HT-29 (cell line): ENCODE measurements at places on chromosomes 5 and 9. TPM values are rescaled to one million over a fixed set of nuclear protein-coding genes. Genes with fewer than 3 reads are reported as not detected.
A peak's percentile ranks its signal among the peaks of the same experiment; 100 is the strongest.

GRCh38 chr9:36765468-36766341 lies 193.0 kb downstream of the MELK start:
- DNase-seq, result peak; percentile 89

GRCh38 chr5:135364421-135365262 lies 34.4 kb downstream of the MACROH2A1 start:
- peak; percentile 36 for DNase-seq

- no peak for DNase-seq
Measured at GRCh38 chr9:101417389-101417788, 18.2 kb downstream of the ALDOB start.

- peak; percentile 38 for DNase-seq
Measured at GRCh38 chr5:138544181-138545134, 1.4 kb upstream of the ETF1 start.

- DNase-seq, result peak; percentile 75
Measured at GRCh38 chr5:59222687-59223511, 640.0 kb downstream of the RAB3C start.

- DNase-seq, result no peak
Measured at GRCh38 chr9:11537566-11537965, 924.8 kb upstream of the PTPRD start.

DNA sequence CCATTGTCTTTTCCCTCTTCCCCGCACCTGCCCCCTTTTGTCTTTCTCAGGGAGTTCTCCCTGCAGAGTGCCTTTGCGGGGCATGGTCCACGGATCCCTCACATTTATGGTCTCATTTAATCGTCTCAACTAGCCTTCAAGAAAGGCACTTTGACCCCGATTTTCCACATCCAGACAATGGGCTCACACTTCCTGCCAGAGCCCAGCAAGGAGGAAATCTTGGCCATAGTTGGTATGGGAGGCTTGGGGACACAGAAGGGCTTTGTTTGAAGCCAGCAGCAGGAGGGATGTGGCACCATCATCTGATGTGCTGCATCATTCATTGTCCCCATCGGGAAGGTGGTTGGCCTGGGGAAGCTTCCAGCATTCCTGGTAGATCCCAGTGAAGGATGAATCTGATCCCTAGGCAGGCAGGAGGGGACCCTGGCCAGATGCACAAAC lies 24.9 kb downstream of the GSN start:
- no peak for DNase-seq

DNA sequence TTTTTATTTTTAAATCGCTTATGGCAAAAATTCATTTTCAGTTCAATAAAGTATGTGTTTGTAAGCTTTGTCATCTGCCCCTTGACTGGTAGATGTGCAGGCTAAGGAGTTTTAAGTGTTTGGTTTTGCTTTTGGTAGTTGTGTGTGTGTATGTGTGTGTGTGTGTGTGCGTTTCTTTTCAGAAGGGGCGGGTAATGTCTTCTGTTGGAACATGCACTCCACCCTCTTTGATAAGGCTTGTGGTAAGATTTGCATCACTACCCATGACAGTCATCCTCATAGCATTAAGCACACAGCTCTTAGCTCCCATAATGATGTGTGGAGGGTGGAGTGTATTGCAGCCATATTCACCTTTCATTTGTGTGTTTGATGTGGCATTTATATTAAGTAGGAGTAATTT lies 92.1 kb upstream of the FSD1L start:
- peak; percentile 46 for DNase-seq

GRCh38 chr9:129806061-129806460 lies 3.1 kb downstream of the TOR1B start:
- DNase-seq, result no peak

DNA sequence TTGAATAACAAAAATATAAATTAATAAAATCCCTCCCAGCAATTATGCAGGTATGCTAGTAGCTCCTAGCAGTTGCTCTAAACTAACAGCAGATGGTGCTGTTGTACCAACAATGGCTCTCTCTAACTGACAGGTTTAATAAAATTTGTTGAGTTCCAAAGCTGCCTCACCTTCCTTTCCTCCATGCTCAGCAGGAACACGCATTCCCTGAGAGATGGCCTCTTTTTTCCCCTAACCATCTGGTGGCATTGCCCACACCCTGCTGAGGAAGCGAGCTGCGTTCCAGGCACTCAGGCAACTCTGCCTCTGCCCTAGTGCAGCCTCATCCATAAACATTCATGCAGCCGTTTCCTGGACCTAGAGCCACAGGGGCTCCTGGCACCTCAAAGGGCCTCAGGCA lies 106.2 kb downstream of the KLHL3 start:
- peak; percentile 76 for DNase-seq

DNA sequence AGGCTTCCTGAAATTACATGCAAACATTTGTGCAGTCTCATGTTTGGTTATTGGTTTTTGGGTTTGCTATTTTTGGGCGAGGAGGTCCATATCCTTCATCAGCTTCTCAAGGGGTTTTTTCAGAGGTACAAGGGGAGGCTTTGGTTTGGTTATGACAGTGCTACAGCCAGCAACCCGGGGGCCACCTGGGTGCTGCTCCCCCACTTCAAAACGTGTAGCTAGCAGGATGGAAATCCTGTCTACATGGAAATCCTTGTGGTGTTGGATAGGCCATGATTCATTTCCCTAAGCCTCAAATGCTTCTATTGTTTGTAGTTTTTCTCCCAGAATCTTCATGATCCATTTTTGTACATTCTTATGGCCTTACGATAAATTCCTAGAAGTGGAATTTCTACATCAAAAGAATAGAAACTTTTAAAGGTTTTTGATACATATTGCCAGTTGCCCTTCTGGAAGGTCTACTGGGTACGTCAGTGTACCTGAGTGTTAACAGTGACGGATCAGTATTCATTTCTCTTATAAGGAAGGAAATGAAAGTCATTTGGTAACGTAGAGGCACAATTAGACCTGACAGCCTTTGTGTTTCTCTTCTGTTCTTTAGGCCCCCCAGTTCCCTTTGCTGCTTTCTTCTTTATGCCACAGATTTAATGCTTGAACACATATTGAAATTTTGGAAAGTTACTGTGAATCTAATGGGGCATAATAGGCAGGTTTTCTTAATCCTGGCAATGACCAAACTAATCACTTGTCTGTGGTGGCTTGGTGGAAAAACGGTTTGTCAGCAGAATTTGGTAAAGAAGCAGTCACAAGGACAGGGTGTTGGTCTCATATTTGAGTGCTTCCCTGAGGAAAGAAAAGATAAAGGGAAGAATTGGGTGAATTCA lies 69.7 kb upstream of the ABL1 start:
- no peak for DNase-seq

- no peak for DNase-seq
Measured at GRCh38 chr9:115978659-115979096, 174.9 kb upstream of the PAPPA start.

DNA sequence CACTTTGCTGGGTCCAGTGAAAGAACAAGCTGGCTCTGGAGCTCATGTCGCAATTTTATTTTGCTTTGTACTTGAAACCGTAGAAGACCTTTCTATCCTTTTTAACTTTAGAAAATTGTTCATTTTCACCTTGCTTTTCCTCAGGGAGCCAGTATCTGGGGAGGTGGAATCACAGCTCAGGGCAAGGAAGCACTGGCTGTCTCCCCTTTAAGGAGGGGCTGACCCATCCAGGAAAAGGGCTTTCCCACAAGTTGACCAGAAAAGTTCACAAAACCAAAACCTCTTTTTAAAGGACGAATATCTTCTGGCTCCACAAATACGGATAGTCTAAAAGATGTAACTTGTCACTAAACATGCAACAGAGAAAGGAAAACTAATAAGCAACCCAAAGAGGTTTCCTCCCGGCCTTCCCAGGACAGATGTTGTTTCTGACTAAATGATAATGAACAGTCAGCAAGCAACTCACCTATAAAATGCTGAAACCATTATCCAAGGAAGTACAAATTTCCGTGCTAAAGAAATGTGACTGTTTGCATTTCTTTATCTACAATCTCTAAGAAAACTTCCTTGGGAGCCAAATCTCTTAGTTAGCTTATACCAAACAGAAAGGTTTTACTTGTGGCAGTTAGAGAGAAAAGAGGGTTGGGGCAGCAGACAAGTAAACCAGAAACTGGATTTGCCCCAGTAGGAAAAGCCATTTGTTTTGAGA lies 278.2 kb downstream of the PLK2 start:
- no peak for DNase-seq

DNA sequence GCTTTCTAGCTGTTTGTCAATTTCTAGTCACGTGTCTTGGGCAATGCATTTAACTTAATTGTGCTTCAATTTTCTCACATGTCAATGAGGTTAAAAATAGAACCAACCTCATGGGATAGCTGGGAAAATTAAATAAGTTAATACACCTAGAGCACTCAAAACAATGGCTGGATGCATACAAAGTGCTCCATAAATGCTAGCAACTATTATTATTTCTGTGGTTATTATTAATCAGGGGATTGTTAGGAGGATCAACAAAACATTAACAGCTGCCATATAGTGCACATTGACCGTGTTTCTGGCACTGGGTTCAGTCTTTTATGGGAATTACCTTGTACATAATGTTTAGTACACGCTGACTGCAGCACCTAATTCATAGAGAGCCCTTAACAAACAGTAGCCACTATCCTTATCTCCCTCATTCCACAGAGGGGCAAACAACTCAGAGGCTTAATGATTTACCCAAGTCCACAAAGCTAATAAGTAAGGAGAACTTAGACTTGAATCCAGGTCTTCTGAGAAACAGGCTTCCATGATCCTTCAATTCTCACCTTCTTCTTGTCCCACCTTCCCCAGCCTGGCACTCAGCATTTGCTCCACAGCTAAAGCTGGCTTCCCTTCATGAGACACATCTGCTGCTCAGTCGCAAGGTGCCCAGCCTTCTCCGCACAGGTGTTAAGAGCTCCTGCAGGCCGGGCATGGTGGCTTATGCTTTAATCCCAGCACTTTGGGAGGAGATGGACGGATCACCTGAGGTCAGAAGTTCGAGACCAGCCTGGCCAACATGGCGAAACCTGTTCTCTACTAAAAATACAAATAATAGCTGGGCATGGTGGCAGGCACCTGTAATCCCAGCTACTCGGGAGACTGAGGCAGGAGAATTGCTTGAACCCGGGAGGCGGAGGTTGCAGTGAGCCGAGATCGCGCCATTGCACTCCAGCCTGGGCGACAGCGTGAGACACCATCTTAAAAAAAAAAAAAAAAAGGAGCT lies 137.4 kb upstream of the ABCA1 start:
- DNase-seq, result peak; percentile 49

- DNase-seq, result no peak
Measured at GRCh38 chr5:7246287-7246686, 149.7 kb upstream of the ADCY2 start.

DNA sequence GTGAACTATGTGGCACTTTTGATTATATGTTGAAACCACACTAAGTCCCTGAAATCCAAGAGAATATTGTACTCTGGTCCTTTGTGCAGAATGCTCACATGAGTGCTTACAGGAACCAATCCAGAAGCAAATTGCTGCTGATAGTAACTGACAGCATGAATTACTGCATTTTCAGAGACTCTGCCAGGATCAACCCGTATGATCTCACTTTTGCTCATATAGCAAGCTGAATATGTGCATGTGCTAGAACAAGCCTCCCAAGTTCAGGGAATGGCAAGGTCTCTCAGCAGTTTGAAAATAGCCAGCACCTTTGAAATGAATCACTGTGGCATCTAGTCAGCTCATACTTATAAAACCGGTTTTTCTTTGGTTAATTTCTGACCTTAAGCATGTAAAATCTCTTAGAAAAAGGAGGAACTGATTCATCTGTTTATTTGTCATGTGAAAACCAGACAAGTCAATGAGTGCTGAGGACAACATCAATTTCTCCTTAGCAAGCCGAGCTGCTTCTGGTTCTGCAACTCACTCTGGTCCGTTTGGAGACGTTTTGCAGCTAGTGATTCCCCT lies 215.7 kb upstream of the ELL2 start:
- peak; percentile 78 for DNase-seq

DNA sequence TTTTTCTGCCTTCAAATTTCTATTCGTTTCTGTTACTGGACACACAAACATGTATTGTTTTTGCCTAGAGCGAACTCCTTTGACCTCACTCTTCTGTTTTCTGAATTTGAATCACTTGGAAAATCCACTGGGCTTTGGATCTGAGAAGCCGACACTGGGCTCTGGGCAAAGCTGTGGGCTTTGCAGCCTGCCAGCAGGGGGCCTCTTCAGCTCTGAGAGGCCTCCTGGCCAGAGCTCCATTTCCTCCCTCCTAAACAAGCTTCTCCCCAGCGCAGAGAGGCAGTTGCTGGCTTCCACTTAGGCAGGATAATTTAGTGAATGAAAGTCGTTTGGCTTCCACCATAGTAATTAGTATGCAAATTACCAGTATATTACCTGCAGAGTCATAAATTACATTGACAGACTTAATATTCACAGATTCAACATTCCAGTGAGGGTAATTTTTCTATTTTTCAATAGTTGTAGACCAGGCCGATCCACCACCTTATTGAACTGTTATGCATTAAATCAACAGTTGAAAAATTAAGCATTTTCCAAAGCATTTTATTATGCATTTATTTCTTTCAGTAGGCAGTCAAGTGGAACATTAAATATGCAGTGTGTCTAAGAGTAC lies 104.0 kb upstream of the ZNF366 start:
- peak; percentile 80 for DNase-seq

- DNase-seq, result no peak
Measured at GRCh38 chr5:64457846-64458245, 48.0 kb upstream of the RGS7BP start.

GRCh38 chr5:149072791-149073190 lies 9.9 kb upstream of the SH3TC2 start:
- peak; percentile 2 for DNase-seq

- peak; percentile 87 for DNase-seq
Measured at GRCh38 chr5:91381774-91382359, 1.2 kb downstream of the ARRDC3 start.

GRCh38 chr9:5265939-5266338 lies 34.7 kb downstream of the INSL4 start:
- no peak for DNase-seq

DNA sequence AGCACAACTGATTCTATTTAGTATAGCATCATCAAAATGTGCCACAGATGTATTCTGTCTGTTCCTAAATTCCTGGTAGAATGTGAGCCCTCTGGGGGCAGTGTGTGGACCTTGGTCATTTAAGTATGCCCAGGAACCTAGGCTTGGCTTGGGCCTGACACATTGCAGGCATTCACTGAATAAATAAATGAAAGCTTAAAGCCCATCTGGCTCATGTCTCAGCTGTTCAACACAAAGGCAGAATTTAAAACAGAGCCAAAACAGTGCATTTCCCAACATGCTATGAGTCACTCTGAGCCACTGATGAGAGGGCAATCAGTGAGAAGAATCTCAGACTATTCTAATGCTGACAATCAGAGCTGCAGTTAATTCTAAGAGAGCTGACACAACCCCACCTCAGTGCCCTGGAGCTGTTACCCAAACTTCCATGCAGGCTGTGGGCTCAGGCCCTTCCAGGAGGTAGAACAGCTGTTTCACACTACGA lies 8.1 kb downstream of the FAM193B start:
- peak; percentile 22 for DNase-seq

- DNase-seq, result no peak
Measured at GRCh38 chr5:99000876-99001275, 72.1 kb upstream of the CHD1 start.

OBP2B gene
- total RNA-seq, result not detected in 2 replicates

IL3 gene
- not detected in 2 replicates for total RNA-seq

GABRA1 gene
- total RNA-seq, result not detected in 2 replicates

PCDHGB6 gene
- 0.18 and 0.33 TPM in 2 replicates for total RNA-seq
